Hindlimb muscle (tissue), 1 donor: ENCODE measurements at places on chromosomes 1 and 21.

GRCh38 chr1:234620272-234621126, 10.5 kb upstream of the IRF2BP2 start:
- no peak for DNase-seq

GRCh38 chr1:162823771-162824525, 33.4 kb downstream of the HSD17B7 start:
- no peak for DNase-seq

- no peak for DNase-seq
These were observed 112.6 kb upstream of the KCNJ15 start for GRCh38 chr21:38144193-38144592.

DNA sequence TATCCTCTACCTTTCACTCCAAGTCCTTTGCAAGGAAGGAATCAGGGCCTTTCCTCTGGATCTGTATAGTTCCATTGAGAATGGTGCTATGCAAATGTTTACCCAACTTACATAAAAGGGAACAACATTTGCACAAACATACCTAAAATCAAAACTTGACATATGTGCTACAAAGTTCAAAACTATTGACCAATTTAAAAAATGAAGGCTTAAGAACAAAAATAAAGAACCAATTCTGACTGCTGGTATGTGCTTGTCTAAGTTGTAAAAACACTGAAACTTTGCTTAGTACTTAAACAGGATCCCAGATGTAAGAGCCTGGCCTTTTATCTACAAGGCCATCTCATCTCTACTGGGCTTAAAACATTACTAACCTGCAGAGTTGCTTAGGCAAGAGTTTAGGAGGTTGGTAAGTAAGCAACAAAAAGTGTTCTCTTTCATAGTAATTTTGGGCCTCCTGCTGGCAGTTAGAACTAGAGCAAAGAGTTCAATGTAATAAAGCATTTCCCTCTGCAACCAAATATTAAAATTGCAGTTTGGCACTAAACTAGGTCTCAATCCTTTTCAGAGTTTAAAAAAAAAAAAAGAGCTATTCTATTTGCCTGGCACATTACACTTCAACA, 2.0 kb downstream of the SCMH1 start:
- DNase-seq: peak; percentile 29

GRCh38 chr1:9230869-9231533, 3.6 kb upstream of the H6PD start:
- no peak for DNase-seq

DNA sequence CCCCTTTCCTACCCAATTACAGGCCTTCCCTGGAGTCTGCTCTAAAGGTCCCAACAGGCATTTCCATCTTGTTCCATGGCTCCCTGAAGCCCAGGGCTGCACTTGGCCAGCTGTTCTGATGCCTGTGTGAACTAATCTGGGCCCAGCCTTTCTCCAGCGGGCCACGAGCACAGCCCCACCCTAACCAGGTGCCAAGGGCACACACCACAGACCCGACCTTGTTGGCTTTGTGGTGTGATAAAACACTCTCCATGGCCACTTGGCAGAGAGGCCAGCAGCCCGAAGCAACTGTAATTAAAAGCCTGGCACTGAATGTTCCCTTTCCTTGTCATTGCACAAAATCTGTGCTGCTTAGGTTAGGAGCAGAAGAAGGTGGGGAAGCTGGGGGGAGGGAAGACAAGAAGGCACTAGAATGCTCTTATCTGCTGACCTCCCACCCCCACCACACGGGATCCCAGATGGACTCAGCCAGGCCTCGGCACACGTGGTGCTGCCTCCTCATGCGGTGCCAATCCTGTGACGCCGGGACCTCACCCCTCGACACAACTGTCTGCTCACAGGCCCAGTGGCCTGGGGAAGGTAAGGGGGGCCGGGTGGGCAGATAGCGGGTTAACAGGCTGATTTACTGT, 9.9 kb downstream of the HCRTR1 start:
- DNase-seq: no peak

GRCh38 chr1:27690183-27690582, 18.2 kb upstream of the IFI6 start:
- DNase-seq: no peak

GRCh38 chr1:3775490-3776230, 3.1 kb downstream of the SMIM1 start:
- DNase-seq: no peak

DNA sequence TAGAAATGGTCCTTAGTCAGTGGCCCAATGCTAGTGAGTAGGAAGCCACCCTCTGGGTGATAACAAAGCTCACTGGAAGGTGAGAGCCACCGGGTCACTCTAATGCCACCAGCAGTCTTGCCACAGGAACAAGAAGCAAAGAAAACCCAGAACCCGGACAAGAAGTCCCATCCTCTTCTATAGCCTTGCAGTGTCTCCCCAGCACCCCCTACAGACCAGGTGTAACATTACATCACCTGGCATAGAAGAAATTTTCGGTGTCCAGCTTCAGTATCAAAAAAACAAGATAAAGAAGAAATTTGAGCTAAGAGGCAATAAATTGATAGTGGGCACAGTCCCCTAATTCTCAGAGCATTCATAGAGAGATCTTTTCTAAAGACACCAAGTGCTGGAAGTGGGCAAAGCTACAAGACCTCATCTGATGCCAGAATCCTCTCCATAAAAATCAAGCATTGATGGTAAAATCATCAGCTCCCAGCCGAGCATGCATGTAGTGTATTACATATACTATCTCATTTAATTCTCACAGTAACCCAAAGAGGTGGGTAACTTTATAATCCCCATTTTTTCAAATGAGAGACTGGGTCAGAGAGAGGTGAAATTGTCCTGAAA, 491.0 kb downstream of the MATN1 start:
- DNase-seq: no peak

DNA sequence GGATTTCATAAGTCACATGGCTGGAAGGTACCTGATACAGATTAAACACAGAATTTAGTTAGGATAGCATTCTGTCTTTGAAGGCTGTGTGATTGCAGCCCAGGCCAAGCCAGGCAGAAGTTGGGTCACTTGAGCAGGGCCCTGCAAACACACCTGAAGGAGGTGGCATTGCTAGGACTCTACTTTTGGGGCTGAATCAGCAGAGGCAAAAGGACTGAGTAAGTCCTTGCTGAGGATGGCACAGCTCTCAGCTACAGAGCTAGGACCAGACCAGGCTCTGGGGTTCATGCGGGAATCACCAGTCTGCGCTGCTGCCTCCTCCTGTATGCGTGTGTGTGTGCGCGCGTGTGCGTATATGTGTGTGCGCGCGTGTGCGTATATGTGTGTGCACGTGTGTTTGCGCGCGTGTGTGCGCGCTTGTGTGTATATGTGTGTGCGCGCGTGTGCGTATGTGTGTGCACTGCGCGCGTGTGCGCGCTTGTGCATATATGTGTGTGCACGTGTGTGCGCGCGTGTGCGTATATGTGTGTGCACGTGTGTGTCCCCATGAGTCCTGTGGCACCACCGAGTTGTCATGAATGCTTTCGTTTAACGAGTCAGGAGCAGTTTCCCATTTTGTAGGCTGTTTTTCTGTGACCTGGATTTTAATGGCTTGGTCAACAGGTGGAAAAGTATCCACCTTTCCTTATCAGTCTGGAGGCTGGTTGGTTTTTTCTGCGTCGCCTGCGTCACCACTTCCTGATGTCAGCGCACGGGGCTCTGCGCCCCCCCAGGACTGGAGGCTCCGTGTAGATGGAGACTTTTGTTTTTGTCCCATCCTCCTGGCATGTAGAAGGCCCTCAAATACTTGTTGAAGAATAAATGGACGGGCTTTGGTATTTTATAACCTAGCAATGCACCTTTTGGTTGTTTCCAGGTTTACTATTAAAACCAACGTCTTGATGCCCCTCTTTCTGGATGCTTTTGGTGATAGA, 34.7 kb downstream of the ADARB1 start:
- DNase-seq: no peak

GRCh38 chr1:82318265-82318664, 517.5 kb downstream of the ADGRL2 start:
- no peak for DNase-seq

DNA sequence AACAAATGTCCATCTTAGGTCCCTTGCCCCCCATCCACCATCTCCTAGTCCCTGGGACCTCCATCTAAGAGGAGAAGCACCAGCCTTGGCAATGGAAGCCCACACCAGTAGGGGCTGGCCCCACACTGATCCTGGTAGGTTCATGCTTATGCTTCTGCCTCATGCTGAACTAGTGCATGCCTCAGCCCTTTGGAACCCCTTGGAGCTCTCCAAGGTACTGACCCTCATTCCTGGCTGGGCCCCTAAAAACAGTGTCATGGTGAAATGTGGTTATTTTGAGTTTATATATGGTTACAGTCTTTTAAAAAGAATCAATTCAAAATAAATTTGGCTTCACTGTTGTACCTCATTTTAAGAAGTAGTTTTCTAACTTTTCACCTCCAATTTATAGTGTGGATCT, 108.3 kb downstream of the HIVEP3 start:
- DNase-seq: peak; percentile 47

- no peak for DNase-seq
These were observed 443.5 kb upstream of the B3GALT2 start for GRCh38 chr1:193629875-193630274.
